ENCODE measurements at places on chromosomes 3 and 15.

DNA sequence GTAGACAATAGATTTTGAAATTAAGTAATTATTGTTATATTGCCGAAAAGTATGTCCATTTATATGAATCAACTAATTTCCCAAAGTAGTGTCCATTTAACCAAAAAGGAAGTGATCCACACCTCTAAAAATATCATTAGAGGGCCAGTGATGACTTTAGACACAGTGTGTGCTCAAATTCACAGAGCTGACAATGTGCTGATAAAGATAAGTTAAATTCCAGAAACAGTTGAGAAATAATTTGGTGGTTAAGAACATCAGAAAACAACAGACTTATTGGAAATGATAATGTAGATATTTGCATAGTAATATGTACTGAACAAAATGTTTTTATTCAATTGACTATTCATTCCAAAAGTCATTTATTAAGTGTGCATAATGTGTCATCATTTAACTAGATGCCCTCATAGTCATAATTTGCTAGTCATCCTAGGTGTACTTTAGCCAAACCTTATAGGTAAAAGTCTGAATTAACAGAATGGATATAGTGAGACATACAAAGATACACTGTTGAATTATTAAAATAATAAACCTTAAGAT is 230.2 kb upstream of the ADAMTS9 start:
- no peak for DNase-seq

DNA sequence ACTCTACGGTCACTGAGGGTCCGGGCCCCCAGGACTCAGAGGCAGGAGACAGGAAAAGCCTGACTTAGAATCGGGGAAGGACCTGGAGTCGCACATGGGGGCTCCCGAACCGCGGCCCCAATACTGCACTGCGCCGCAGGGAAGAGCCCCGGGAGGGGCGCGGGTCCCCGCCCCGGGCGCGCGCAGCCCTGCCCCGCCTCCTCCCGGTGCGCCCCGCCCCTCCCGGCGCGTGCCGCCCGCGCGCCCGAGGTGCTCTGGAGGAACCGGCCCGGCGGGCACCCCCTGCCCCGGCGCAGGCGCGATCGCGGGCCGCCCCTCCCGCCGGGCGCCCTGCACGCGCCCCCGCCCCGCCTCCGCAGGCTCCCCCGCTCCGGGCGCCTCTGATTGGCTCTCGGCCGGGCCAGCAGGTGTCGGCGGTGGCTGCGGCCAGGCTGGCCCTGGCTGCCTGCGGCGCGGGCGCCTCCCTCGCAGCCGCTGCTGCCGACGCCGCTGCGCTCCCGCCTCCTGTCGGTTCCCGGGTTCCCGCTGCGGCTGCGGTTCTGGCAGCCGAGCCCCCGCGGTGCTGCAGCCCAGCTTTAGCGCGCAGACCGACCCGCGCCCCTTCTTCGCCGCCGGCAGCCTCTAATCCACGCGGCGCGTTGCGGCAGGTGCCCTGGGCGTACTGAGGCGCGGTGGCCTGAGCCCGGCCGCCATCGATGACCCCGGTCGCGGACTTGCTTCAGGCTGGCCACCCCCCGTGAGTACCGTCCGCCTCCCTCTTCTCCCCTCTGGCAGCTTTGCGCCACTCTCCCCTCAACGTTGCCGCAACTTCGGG is at the start of gene MYRIP:
MYRIP (plus strand) TSS at position 429 of the 814 bp plus-strand sequence. CDS start 91,208 bp downstream, outside the sequence.
- DNase-seq: no peak

- DNase-seq: no peak
Observed at GRCh38 chr3:113658107-113658506, 38.3 kb downstream of the USF3 start.

DNA sequence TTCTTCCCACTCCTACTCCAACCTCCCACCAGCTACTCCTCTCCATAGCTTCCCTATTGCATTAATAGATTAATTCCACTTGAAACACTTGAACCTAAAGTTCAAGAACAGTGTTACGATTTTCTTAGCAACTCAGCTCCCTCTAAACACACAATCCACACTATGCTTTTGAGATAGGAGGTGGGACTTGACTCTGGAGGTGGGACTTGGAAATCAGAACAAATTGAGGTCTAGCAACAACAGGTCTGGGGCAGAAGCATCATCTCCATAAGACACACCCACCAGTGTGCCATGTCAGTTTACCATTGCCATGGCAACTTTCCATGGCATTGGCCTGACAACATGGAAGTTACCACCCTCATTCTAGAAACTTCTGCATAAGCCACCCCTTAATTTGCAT is 336.5 kb upstream of the ALCAM start:
- DNase-seq: no peak

GRCh38 chr3:49119439-49119838 is 1.2 kb downstream of the USP19 start:
- DNase-seq: peak; percentile 56

DNA sequence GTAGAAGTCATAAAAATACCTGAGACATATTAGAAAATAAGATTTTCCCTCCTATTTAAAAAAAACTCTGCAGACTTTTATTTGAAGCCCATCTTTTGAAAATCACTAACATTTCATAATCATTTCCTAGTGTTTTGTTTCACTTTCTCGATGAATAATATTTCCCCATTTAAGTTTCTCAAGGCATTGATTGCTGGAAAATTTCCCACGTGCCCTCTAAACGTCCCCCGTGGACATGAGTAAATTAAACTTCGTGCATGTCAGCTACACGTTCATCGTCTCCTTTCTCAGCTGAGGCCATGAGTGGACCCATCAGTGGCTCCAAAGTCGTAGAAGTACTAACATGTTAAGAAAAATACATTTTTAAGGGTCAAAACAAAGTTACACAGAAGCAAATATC is 2.0 kb upstream of the TM2D3 start:
- no peak for DNase-seq

DNA sequence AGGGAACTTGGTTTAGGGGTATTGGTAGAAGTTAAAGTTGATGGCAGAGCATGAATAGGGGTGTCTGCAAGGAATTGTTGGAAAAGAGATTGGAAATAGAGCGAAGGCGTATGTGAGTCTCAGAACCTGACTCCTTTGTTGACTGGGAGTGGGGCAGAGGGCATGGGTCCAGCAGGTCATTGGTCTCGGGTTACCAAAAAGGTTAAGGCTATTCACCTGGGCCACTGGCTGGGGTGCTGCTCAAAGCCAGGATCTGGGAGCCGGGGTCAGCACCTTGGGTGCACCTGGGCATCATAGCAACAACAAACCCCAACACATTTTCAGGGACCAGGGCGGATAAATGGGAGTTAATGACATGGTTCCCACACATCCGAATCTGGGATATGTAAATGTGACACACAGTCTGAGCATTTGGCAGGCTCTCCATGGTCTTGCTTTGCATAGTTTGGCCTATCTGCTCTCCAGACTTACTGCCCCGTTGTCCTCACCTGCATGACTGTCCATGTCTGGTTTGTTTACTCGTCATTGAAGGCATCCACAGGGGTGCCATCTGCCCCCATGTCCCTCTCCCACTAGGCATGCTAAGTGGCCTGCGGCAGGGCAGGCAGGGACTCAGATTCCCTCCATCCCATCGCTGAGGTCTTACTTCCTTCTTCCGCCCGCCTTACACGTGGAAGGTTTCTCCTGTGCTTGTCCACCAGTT is 10.1 kb downstream of the KLF13 start:
- no peak for DNase-seq

GRCh38 chr3:167473863-167474262 is at the start of gene SERPINI2:
Gene SERPINI2 (minus strand): TSS chr3:167474042. CDS start chr3:167471834, 2,208 bp downstream.
- DNase-seq: no peak

DNA sequence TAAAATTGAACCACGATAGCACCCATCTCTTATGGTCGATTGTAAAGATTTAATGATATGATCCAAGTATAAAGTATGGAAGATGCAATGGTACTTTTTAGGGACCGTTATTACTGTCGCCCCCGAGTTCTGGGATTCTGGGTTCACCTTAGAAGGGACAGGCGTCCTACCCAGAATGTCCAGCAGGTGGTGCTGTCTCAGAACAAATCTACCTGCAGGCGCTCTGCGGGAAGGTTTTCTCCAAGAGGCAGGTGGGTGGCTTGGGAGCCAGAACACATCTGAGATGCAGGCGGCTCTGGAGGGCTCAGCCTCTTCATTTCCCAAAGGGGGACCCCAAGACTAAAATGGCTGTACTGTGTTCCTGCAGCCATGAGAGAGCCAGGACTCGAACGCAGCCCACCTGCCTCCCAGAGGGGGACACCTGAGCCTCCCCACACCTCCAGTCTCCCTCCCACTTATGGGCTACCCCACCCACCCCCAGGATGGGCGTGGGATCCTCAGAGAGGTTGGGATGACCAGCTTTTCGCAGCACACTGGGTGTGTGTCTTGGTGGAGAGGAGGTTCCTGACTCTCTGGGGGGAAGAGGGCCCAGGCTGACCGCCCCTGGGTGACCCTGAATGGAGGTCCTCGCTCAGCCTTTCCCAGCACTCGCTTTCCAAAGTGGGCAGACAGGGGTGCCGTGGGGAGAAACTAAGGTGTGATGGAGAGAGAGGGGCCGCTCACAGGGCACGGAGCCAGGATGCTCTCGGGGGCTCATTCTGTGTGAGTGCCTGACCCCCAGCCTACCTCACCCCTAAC is 28.1 kb upstream of the CORO2B start:
- DNase-seq: no peak

- DNase-seq: no peak
Observed at GRCh38 chr3:152961323-152961722, 126.4 kb downstream of the P2RY1 start.

DNA sequence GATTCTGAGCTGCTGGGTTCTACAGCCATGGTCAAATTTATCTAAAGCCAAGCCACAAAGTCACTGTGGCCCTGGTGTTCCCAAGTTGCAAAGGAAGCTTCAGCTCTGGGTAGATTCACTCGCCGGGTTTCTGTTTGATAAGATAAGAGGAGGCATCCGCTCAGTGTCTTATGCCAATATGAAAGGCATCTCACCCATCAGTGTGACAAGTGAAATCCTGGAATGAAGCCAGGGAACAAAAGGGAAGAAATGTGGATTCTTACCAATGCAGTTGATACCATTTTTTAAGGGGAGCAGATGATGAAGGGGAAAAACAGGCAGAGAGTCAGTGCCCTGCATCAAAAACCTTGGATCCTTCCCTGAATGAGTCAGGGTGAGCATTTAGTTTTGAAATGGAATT is 2.8 kb upstream of the CPNE4 start:
- no peak for DNase-seq

DNA sequence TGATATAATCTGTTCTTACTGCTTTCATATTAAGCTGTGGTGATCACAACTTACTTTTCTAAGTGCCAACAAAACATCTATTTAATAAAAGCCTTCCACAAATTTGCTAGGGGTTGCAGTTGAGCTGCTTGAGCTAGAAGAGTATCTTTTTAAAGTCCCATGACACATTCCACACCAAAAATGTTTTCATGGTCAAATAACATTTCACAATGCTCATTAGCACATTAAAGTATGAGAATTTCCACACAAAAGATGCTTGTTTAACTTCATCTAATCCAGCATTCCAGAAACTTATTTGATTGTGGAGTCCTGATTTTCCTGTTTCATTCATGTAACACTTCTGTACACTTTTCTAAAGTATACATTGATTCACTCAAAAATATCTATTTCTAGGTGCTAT is 876.1 kb upstream of the CFAP20DC start:
- DNase-seq: no peak

DNA sequence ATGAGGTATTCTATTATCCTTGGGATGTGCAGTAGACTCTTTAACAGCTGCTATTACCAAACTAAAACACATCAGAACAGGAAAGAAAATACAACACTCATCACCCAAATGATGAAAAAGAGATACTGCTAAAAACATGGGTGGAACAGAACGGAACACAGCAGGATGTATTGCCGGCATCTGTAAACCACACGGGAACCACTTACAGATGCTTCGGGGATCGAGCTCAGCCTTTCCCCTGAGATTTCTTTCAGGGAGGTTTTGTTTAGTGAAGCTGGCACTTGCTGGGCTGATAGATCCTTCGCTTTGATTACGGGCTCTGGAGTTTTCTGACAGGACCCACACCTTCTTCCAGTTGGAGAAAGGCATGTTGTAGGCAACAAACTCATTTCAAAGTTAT is 182.3 kb upstream of the FAM3D start:
- no peak for DNase-seq

DNA sequence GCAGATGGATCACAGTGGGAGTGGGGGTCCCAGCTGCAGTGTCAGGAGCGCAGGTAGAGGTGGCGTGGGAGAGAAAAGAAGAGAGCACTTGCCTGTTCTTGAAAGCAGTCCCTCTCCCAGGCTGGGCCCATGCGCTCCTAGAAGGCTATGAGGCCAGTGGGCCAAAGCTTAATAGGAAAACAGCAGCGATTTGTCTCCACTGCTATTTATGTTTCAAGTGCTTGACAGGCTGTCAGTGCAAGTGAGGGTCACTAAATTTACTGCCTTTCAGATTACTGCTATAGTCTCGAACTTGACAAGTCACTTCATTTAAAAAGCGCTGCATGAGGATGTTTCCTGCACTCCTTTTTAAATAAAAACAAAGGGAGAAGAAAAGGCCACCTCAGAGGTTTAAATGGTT is 239.5 kb downstream of the GAP43 start:
- DNase-seq: no peak

GRCh38 chr15:44034933-44035624 is 160.0 kb downstream of the FRMD5 start:
- DNase-seq: peak; percentile 63

GRCh38 chr15:53976844-53977392 is 1.3 kb upstream of the UNC13C start:
- DNase-seq: no peak

- no peak for DNase-seq
Observed at GRCh38 chr3:14429237-14429636, 26.8 kb downstream of the SLC6A6 start.

- no peak for DNase-seq
Observed at GRCh38 chr15:46307746-46308145, 672.9 kb downstream of the SQOR start.

DNA sequence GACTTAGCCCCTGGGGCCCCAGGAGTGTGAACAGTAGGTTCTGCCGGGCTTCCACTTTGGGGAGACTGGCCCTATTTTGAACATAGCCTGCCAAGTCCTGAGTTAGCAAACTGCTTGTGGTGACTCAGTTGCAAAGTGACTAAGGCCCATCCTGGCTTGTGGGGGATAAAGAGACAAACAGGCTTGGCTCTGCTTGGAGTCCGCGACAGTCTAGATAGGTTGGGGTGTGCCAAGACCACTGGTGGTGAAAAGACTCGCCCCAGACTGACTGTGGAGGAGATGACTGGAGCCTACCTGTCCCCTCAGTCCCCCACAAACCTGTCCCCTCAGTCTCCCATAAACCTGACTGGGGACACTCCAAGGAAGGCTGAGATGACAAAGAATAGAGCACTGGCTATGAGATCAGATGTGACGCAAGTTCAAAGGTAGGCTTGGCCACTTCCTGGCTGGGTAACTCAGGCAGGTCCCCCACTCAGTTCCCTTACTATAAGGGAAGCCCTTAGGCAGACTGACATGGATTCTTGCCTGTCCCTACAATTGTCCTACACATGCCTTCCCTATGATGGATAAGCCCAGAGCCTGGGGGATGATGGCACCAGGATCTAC is 4.3 kb downstream of the DNASE1L3 start:
- peak; percentile 76 for DNase-seq
